ENCODE measurements at places on chromosomes 11 and 22. TPM values are rescaled to one million over a fixed set of nuclear protein-coding genes. Genes with fewer than 3 reads are reported as not detected.
A peak's percentile ranks its signal among the peaks of the same experiment; 100 is the strongest.

GRCh38 chr11:6828103-6828502, 17.4 kb upstream of the OR10A5 start:
- no peak overlapping the region for H3K27ac ChIP-seq
- H3K36me3 ChIP-seq = no peaks in the 10 kb centered on the region
- no peak overlapping the region for H3K4me3 ChIP-seq
- DNase-seq = no peak
- no peaks in the 10 kb centered on the region for H3K4me1 ChIP-seq
- H3K27me3 ChIP-seq = no peaks in the 10 kb centered on the region

DNA sequence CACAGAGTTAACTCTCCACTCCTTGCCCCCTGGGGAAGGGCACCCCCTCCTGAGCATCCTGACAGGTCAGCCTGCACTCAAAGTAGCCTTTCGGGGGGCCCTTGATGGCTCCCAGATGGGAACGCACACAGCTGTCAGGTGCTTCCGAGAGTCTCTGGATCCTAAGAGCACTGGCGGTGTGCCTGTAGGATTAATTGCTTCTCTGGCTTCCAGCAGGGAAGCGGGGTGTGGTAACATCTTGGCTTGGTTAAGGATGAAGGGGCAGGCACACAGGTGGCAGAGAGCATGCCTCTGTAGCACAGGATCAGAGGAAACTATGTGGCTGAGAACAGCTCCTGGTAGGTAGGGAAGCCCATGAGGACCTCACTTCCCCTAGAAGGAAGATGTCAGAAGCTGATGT, 199.8 kb downstream of the MIAT start:
- no peaks in the 10 kb centered on the region for H3K4me1 ChIP-seq
- H3K27ac ChIP-seq = no peak overlapping the region
- peaks cover 7% of the 10 kb centered on the region for H3K27me3 ChIP-seq
- no peaks in the 10 kb centered on the region for H3K36me3 ChIP-seq
- DNase-seq = no peak

DNA sequence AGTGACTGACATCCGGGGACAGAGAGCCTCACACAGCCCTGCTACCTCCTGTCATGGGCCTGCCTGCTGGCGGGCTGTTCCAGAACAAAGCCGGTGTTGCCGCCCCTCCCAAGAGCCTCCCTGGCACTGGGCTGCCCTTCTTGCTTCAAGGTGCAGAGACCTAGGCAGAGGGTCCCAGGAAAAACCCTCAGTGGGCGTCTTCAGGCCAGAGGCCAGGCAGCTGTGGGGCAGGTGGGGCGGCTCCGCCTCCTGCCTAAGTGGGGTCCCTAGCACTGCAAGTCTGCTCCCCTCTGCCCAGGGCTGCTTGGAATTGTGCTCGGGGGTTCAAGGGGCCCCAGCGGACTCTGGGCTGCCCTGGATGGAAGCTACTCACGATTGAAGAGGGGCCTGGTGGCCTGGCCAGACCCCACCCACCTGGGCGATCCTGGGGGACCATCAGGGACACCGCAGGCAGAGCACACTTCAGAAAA, 20.4 kb upstream of the GNB1L start:
- H3K27me3 ChIP-seq = no peaks in the 10 kb centered on the region
- peaks cover 15% of the 10 kb centered on the region for H3K4me1 ChIP-seq
- H3K36me3 ChIP-seq = no peaks in the 10 kb centered on the region
- peak overlapping the region; percentile 67 for H3K27ac ChIP-seq
- no peak overlapping the region for H3K4me3 ChIP-seq

- no peaks in the 10 kb centered on the region for H3K4me1 ChIP-seq
- no peak overlapping the region for H3K27ac ChIP-seq
- H3K27me3 ChIP-seq = peaks cover 8% of the 10 kb centered on the region
- H3K4me3 ChIP-seq = no peak overlapping the region
- H3K36me3 ChIP-seq = no peaks in the 10 kb centered on the region
Observed at GRCh38 chr11:115722711-115723110, 218.5 kb upstream of the CADM1 start.

GRCh38 chr11:61923166-61924063, 6.0 kb upstream of the RAB3IL1 start:
- H3K4me3 ChIP-seq = no peak overlapping the region
- DNase-seq = peak; percentile 86
- H3K4me1 ChIP-seq = peaks cover 18% of the 10 kb centered on the region
- H3K27ac ChIP-seq = peak overlapping the region; percentile 92
- H3K36me3 ChIP-seq = no peaks in the 10 kb centered on the region
- no peaks in the 10 kb centered on the region for H3K27me3 ChIP-seq

DNA sequence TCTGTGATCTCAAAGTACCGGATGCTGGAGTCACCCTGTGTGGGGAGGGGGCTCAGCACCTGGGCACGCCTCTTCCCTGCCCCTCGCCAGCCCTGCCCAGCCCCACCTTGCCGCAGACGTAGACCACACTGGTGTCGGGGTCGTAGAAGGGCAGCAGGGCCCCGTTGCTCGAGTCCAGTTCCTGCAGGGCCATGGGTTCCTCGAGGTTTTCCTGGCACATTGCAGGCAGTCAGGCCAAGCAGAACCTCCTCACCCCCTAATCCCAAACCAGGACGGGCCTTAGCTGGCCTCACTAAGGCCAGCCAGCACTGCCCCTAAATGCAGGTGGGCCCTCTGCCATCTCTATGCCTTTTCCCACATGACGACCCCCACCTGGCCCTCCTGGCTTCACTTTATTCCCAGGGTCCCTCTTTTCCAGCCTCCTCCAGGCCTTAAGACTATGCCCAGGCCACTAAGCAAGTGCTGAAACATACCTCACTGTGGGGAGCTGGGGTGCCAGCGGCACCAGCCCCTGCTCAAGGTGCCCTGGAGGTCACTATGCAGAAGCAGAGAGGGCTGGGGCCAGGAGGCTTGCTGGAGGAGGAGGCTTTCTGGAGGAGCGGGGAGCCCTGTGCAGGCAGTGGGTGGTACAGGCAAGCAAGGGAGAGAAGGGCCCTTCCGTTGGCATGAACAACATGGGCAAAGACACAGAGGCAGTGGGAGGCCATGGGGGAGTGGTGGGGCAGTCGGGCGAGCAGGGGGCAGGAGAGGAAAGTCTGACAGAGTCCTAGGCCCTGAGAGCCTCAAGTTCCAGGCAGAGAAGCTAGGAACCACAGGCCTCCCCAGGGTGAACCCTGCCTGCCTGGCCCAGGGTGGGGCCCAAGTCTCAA, 2.8 kb downstream of the CORO1B start:
- peaks cover 3% of the 10 kb centered on the region for H3K36me3 ChIP-seq
- H3K4me1 ChIP-seq = no peaks in the 10 kb centered on the region
- no peaks in the 10 kb centered on the region for H3K27me3 ChIP-seq
- no peak overlapping the region for H3K4me3 ChIP-seq
- DNase-seq = no peak

DNA sequence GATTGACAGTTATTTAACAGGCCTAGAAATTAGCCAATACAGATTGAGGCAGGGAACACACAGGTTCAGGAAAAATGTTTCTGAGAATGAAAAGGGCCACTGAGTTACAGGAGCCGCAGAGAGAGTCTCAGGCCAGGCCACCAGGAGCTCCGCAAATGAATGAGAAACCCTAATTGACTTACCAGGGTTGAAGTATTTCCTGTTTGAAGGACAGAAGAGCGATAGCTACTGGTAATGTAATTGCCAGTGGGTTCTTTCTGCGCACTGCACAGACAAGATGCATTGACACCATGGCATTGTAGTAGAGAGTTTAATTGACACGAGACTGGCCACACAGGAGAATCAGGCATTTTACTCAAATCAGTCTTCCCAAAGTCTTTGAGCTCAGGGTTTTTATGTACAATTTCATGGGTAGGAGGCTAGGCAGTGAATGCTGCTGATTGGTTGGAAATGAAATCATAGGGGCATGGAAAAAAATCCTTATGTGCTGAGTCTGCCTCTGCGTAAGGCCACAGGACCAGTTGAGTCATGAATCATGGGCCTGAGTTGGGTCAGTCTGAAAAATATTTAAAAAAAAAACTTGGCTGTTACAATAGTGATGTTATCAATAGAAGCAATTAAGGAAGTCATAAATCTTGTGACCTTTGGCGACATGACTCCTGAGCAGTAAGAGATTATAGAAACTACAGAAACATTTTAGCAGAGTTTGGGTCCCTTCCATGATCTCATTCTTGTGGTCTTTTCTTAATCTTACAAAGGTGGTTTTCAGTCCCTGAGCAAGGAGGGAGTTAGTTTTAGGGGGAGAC, 203.8 kb downstream of the CASP12 start:
- H3K36me3 ChIP-seq = no peaks in the 10 kb centered on the region
- H3K4me1 ChIP-seq = no peaks in the 10 kb centered on the region
- no peaks in the 10 kb centered on the region for H3K27me3 ChIP-seq
- DNase-seq = no peak
- no peak overlapping the region for H3K4me3 ChIP-seq
- no peak overlapping the region for H3K27ac ChIP-seq

- DNase-seq = no peak
- no peaks in the 10 kb centered on the region for H3K4me1 ChIP-seq
- H3K27me3 ChIP-seq = no peaks in the 10 kb centered on the region
- H3K4me3 ChIP-seq = no peak overlapping the region
- H3K27ac ChIP-seq = no peak overlapping the region
Observed at GRCh38 chr11:132644520-132645239, 887.6 kb downstream of the OPCML start.

Gene CDC45
- polyA plus RNA-seq = 11.2 TPM

Gene MPEG1
- not detected for polyA plus RNA-seq
